ENCODE measurements at places on chromosomes 7 and 10. TPM values are rescaled to one million over a fixed set of nuclear protein-coding genes. Genes with fewer than 3 reads are reported as not detected.

Gene TSPAN15
- 58.4 TPM for total RNA-seq

Gene GALNT17
- total RNA-seq, result 16.7 TPM

Gene DLX5
- not detected for total RNA-seq

DNA sequence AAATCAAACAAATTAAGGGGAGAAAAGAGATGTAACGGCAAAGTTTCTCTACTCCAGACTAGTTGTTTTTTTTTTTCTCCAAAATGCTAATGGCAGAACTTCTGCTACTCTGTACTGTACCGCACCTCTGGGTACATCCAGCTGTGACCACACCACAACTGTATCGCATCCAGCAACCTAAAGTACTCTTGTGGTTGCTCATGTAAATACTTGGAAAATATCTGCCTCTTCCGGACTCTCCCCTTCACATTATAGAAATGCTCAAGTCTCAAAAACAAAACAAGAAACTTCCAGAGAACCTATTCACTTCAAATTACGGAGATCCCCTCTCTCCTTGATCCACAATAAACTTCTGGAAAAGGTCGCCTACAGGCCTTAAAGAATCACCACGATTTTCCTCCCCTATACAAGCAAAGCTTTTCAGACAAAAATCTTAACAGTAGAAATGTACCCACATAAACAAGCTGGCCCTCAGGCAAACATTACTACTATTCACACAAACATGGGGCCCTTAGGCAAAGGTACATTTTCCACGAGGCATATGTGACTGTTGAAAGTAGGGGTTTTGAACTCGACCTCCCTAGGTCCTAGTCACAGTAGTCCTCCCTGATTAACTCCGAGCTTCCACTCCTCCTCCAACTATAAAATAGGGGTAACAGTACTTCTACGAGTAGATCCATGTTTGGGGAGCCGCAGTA is 222.9 kb upstream of the MKLN1 start:
- no peak for ATAC-seq

- no peak for ATAC-seq
Measured at GRCh38 chr7:27196287-27196767, 3.6 kb downstream of the HOXA13 start.

DNA sequence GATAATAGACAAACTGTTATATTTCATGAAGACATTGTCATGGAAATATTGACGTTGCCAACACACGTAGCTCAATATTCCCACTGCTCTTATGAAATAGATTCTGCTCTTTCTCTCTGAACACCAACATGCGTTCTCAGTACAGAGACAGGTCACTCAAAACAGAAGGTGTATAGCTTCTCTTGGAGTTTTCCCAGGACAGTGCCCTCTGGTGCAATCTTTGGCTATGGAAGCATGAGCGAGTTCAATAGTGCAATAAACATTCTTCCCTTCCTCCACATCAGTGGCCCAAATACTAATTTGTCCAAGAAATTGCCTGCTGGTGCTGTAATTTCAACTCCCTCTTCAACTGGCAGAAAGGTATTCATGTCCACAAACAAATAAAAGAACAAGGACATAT is 145.3 kb downstream of the MAGI2 start:
- peak; percentile 51 for ATAC-seq

DNA sequence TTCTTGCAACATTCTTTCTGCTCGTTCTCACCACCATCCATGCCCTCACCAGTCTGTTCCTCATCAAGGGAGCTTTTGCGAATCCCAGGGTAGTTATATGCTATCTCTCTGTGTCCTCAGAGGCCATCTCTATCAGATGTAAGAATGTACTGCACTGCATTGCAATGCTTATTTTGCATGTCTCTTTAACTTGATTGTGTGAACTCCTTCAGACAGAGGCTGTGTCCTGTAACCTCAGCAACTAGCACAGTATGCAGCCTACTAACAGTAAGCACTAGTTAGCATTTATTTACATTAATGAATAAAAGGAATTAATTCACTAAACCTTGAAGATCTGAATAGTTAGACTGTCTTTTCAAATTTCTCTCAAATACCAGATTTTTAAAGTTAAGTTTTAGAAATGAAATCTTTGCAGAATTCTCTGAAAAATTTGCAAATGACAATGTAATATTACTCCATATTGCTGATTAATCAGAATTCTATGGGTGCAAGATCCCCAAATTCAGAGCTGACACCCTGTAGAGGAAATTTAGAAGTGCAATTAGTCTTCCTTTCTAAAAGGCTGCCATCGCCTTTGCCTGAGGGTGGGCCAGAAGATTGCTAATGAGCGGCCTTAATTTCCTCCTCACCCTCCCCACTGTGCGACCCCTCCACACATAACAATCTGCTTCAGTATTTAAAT is 10.3 kb upstream of the LHFPL3 start:
- no peak for ATAC-seq

- no peak for ATAC-seq
Measured at GRCh38 chr7:85927226-85927625, 716.5 kb upstream of the GRM3 start.

Gene NYAP1
- 0.94 TPM for total RNA-seq

Gene PCDH15
- 0.50 TPM for total RNA-seq

GRCh38 chr10:59678884-59679301 is 30.8 kb downstream of the SLC16A9 start:
- ATAC-seq, result no peak

Gene PTTG1IP2
- total RNA-seq, result not detected

DNA sequence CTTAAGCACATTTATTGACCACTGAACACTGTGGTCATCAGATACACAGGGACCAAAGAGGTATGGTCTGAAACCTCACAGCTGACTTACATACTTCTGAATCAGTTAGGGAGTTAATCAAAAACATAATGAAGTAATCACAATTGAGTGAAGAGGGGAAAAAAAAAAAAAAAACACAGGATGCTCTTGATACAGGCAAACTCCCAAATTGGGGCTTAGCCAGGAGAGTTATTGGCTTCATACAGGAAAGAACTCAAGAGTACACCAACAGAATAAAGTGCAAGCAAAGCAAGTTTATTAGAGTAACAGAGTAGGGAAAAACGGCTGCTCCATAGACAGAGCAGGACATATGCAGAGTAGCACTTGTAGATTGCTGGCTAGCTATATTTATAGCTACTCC is 917.0 kb downstream of the CNTNAP2 start:
- no peak for ATAC-seq

Gene TMEM60
- total RNA-seq, result 15.7 TPM

- ATAC-seq, result no peak
Measured at GRCh38 chr10:1638889-1639419, 98.4 kb downstream of the ADARB2 start.

DNA sequence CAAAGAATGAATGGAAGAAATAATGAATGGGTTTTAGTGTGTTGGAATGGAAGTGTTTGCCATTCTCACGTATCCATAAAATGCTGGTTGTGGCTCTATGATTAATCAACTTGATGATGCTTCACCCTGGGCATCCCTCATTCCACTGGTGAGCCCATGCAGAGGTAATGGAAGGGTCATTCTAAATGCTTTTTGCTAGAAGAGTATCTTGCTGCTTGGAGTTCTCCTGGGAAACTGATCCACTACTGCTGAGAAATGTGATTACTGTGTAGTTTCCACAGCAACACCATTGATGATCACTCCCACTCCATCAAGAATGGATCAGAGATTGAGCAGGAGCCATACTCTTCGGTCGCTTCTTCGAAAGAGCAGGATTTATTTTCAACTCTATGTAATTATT is 101.6 kb downstream of the ARL5B start:
- ATAC-seq, result no peak

- no peak for ATAC-seq
Measured at GRCh38 chr7:132095111-132095765, 481.0 kb downstream of the PLXNA4 start.

Gene ZNF655
- total RNA-seq, result 116 TPM

DNA sequence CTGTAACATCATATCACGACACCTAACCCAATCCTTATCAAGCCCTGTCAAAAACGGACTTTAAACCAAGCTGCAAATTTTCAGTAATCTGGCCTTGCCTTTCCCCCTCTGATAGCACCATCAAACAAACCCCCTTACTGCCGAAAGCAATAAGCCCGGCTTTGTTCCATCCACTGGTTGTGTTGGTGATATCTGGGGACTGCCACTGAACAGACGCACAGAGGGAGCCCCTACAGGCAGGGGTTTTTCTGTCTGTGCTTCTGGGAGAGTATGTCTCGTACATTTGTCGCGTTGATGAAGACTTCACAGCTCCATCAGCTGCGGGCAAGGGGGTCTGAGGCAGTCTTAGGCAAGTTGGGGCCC is 550 bp upstream of the PLAU start:
- ATAC-seq, result no peak

- ATAC-seq, result no peak
Measured at GRCh38 chr7:130095812-130096211, 25.5 kb downstream of the KLHDC10 start.

Gene SLC26A5
- total RNA-seq, result not detected

Gene ACTR1A
- total RNA-seq, result 157 TPM

Gene ATRNL1
- total RNA-seq, result 6.7 TPM

DNA sequence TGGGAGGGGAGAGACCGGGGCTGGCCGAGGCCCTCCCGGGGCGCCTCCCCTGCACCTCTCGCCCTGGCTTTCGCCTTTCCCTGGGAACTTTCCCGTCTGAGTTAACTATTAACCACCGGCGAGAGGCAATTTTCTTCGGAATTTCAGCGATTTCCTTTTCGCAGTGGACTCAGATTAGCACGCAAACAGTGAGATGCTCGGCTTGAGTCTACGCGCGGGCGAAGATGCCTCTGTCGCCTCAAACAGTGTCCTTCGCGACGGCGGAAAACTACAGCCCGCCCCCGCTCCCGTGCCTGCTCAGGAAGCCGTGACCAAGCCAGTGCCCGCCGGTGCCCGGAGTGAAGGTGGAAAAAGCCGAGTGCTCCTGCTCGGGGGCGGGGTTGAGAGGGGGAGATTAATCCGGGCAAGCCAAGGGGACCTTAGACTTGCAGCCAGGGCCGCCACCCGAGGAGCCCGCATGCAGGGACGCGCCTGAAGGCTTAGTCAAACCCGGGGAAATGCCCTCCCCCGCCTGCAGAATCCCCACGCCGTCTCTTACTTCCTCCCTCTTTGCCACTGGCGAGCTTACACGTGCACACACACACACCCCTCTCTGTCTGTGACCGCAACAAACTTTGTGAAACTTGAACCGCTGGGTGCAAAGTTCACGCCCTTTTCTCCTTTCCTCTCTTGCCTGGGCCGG is 14.5 kb upstream of the PAX2 start:
- no peak for ATAC-seq

DNA sequence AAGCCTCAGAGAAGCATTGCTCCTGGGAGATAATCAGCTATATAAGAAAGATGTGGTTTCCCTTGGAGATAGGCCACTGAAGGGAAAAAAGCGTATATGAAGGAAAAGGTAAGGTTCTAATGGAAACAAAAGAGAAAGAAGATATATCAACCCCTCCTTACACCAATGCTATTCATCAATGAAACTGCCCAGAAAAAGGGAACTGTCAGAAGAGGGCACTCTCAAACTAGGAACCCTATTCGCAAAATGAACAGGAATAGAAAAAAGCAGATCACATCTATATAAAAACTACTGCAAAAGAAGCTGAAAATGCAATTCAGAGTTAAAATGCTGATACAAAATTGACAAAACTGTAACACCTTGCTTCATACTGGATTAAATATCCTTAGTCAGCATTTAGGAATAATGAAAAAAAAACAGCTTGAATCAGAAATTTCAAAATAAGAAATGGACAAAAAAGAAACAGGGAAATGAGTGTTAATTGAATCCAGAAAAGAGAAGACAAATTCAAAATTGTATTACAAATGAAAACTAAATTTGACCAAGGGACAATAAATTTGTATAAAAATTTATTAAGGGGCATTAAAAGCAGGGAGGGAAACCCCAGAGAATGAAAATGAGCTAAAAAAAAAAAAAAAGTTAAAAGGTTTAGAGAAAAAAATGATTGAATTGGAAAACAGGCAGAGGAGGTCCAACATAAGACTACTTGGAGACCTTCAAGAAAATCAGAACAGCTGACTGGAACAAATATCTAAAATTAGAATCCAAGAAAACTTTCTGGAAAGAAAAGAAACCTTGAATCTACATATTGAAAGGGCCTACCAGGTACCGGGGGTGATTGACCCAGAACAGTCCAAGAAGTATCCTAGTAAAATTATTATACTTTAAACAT is 17.9 kb downstream of the NHLRC2 start:
- ATAC-seq, result no peak

DNA sequence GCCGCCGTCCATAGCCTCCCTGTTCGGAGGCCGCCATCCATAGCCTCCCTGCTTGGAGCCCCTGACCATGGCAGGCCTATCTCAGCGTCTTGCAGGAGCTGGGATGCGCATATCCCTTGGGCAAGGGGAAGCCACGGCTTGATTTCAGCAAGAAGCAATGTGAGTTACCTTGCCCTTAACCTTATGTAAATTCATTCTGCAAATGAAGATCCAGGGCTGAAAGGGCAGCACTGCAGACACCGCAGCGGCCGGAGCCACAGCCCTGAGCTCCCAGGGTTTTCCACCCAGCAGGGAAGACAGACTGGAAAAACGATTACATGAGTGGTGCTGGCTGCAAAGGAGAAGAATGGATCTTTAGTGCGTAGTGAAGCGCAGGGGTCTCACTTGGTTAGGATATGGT is 95.8 kb downstream of the SEC61G start:
- ATAC-seq, result no peak

- ATAC-seq, result no peak
Measured at GRCh38 chr10:19014034-19014433, 34.6 kb upstream of the MALRD1 start.

DNA sequence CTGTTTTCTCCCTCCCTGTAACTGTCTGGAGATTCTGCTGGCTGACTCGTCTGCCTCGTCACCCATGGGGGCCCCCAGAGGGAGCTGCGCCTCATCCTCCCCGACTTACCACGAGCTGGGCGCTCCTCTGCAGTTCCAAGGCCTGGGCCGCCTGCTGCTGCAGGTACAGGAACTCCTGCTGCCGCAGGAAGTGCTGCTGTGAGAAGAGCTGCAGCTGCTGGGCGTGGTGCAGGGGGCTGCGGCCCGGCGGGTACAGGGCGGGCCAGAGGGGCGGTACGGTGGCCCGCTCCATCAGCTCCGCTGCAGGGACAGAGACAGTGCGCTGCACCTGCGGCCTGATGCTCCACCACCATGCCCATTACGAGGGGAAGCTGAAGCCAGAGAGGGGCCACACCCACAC is 47.7 kb downstream of the TNRC18 start:
- ATAC-seq, result no peak

Gene FOXI2
- 0.13 TPM for total RNA-seq

Gene CALML5
- not detected for total RNA-seq

DNA sequence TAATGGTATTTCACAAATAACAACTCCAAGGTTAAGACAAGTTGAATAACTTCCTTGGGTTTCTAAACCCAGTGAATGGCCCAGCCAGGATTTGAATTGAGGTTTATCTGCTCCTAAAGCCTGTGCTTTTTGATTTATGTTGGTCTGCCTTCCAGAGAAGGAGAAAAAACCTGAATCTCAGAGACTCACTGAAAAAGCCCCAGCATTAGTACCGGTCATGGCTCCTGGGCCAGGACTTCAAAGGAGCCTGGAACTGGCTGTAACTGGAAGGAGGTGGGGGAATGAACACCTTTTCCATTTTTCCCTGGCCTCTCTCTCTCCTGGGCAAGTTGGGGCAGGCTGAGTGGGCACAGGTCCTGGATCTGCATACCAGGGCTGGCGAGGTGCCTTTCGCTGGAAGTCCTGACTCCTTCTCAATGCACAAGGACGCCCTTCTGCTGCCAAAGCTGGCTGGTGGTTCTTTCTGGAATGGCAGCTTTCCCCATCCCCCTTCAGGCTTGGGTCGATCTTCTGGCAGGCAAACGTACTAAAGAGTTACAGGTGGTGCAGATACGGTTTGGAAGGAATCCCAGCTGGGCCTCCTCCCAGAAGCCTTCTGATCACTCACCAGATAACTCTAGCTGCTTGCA is 268.2 kb downstream of the PTEN start:
- ATAC-seq, result no peak

GRCh38 chr10:20598590-20598989 is 298.5 kb downstream of the NEBL start:
- peak; percentile 90 for ATAC-seq

Gene ABCB1
- total RNA-seq, result 10.5 TPM
